NCI-H1105 treated with DMSO at 0.1 percent for 48 hours (cell line): ENCODE measurements at places on chromosomes 4 and X.

DNA sequence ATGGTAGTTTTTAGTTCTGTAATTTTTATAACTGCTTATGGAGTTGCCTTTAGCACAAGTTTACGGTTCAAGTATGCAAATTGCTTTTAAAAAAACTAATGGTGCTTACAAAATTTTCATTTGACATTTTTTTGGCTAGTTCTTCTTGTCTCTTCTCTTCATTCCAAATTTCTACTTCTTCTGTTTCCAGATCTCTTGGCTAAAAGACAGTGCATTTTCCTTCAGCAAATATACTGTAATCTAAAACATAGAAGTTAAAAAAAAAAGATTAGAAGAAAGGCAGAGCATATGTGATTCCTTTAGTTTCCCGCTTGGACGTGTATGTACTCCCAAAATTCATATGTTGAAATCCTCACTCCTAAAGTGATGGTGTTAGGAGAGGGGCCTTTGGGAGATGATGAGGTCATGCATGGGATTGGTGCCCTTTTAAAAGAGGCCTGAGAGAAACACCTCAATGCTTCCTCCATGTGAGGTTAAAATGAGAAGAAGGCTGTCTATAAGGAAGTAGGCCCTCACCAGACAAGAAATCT, 132.1 kb upstream of the NPY2R start:
- no peak for DNase-seq

GRCh38 chr4:158929939-158930638, 161.3 kb downstream of the FNIP2 start:
- no peak for DNase-seq

- no peak for DNase-seq
Measured at GRCh38 chr4:87219632-87220093, 755 bp downstream of the KLHL8 start.

- no peak for DNase-seq
Measured at GRCh38 chr4:89156174-89156914, 45.0 kb downstream of the TIGD2 start.

GRCh38 chrX:1164322-1165288, 47.8 kb downstream of the CRLF2 start:
- DNase-seq, result no peak

GRCh38 chr4:88698519-88698918, 890 bp upstream of the NAP1L5 start:
- DNase-seq, result no peak

GRCh38 chr4:93730251-93730650, 98.3 kb upstream of the ATOH1 start:
- no peak for DNase-seq

- no peak for DNase-seq
Measured at GRCh38 chr4:89114100-89114499, 2.8 kb downstream of the TIGD2 start.

DNA sequence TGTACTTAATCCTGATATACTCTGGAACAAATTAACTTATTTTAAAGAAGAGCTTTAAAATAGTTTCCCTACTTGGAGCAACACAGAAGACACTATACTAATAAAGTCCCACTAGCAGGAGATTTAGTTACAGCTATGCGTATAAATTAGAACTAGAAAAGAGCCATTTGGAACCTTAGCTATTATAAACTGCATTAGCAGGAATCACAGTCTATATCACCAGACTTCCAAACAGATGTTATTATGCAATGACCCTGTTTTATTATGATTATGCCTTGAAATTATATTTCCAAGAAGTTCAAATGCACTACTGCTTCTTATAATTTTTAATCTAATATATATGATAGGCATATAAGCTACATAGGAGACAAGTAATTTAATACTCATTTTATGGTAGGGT, 95.5 kb upstream of the WDR44 start:
- DNase-seq, result no peak

DNA sequence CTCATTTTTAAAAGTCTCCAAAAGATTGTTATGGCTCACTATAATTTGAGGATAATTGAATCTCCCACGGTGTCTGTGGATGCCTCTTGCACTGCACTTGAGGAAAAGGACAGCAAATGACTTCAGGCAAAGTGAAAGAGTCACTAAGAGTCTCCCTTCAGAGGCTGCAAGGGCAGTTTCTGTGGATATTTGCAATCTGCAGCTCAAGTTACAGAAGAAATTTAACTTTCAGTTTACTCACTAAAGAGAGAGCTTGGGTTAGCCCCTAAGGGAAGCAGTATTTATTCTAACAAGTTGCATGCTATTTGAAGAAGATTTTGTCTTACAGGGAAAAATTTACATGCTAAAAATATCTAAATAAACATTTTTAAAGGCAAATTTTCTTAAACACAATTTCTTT, 912.0 kb upstream of the TENM3 start:
- DNase-seq, result no peak

DNA sequence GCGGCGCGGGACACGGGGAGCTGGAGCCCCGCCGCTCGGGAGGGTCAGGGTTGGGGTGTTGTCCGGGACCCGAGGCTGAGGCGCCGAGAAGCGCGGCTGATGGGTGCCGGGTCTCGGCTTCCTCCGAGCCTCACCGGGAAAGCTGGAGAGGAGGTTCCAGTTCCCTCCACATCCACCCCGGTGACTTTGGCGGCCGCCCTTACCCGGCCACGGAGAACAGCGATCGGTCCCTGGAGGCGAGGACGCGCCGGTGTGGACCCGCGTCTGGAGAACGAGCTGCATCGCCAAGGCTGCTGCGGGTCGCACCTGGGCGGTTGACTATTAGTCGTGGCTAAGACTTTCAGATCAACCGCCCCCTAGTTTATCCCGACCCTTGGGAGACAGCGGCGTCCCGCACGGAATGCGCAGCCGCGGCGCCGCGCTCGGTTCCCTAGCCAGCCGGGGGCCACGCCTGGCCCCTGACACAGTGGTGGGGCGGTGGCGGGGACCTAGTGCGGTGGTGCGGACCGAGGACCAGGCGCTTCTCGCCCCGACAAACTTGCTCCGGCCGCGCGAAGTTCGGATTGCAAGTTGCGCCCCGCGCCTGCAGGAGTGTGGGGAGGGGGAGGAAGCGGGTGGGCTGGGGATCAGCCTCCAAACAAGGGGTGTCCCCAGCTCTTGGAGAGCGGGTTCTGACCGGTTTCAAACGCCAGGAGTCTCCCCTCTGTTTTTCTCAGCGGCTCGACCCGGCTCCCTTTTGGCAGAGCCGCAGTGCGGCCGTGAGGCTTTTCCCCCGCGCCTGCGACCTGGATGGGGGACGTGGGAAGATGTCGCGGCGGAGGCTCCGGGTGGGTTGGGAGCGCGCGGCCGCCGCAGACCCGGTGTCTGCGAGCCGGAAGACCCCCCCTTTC, 568 bp downstream of the FHDC1 start:
- no peak for DNase-seq

GRCh38 chrX:48471504-48471903, 1.4 kb upstream of the SLC38A5 start:
- no peak for DNase-seq

- DNase-seq, result no peak
Measured at GRCh38 chrX:125137521-125137920, 182.2 kb upstream of the TEX13C start.

GRCh38 chr4:138910914-138911336, 104.7 kb upstream of the NOCT start:
- peak; percentile 91 for DNase-seq
